Body of pancreas (tissue), 4 donors: ENCODE measurements at places on chromosomes 4 and X. TPM values are rescaled to one million over a fixed set of nuclear protein-coding genes. Genes with fewer than 3 reads are reported as not detected.
A peak's percentile ranks its signal among the peaks of the same experiment; 100 is the strongest.

GRCh38 chrX:13759152-13759718, 24.7 kb downstream of the OFD1 start:
- peaks cover 2% of the 10 kb centered on the region for H3K36me3 ChIP-seq
- peak; percentile 8 for DNase-seq
- no peaks in the 10 kb centered on the region for H3K27me3 ChIP-seq
- no peak overlapping the region for H3K27ac ChIP-seq
- H3K4me3 ChIP-seq = no peak overlapping the region
- H3K4me1 ChIP-seq = peaks cover under 1% of the 10 kb centered on the region

- H3K4me3 ChIP-seq = no peak overlapping the region
- H3K4me1 ChIP-seq = peaks cover 10% of the 10 kb centered on the region
- no peak for DNase-seq
- H3K27me3 ChIP-seq = peaks cover 4% of the 10 kb centered on the region
- no peak overlapping the region for H3K27ac ChIP-seq
Observed at GRCh38 chr4:189443341-189443740, 497.3 kb upstream of the FRG1 start.

GRCh38 chrX:17629519-17629918, 107.8 kb upstream of the SCML1 start:
- H3K27me3 ChIP-seq = no peaks in the 10 kb centered on the region
- DNase-seq = no peak
- no peak overlapping the region for H3K27ac ChIP-seq

The ABCD1 gene
- 31.6 TPM for total RNA-seq

DNA sequence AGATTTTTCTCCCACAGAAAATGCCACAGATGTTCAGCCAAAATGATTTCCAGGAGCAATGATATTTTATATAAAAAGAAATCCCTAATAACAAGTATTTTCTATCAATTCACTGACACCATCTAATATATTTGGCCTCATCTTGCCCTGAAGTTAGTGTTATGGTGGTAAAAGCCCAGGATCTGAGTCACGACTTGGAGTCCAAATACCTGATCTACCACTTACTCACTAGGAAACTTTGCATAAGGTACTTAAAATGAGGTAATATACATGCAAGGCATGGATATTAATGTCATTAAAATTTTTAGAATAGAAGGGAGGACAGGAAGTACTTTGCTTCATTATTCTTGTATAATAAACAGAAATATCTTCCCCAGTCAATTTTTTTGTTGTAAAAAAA, 16.3 kb downstream of the PPP3CA start:
- no peak for DNase-seq
- H3K27me3 ChIP-seq = no peaks in the 10 kb centered on the region
- H3K27ac ChIP-seq = no peak overlapping the region
- H3K4me3 ChIP-seq = no peak overlapping the region

The RTL9 gene
- total RNA-seq = not detected

The PABPC1L2B gene
- not detected for total RNA-seq

The RBM47 gene
- 79.9 TPM for total RNA-seq
